Renal pelvis (tissue), 12 donors: ENCODE measurements at places on chromosomes 7 and 10. TPM values are rescaled to one million over a fixed set of nuclear protein-coding genes. Genes with fewer than 3 reads are reported as not detected.

GRCh38 chr7:29975561-29975960 is 14.0 kb downstream of the SCRN1 start:
- DNase-seq: no peak

- DNase-seq: no peak
Measured at GRCh38 chr10:93813507-93814465, 56.0 kb downstream of the LGI1 start.

DNA sequence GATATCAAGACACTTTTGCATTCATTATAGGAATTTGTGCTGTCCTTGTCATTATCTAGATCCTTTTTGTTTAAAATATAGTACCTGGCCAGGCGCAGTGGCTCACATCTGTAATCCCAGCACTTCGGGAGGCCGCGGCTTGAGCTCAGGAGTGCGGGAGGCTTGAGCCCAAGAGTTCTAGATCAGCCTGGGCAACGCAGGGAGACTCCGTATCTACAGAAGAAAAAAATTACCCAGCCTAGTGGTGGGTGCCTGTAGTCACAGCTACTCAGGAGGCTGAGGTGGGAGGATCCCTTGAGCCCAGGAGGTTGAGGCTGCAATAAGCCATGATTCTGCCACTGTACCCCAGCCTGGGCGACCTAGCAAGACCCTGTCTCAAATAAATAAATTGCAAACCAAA is 621 bp upstream of the MORN4 start:
- DNase-seq: no peak

Gene IGFBP1
- polyA plus RNA-seq: 0.40 TPM

GRCh38 chr10:71615538-71616329 is 103.8 kb downstream of the C10orf105 start:
- no peak for DNase-seq
